ENCODE measurements at places on chromosomes 7 and 10.

GRCh38 chr7:365593-365992, 75.6 kb downstream of the FOXL3 start:
- DNase-seq = no peak

DNA sequence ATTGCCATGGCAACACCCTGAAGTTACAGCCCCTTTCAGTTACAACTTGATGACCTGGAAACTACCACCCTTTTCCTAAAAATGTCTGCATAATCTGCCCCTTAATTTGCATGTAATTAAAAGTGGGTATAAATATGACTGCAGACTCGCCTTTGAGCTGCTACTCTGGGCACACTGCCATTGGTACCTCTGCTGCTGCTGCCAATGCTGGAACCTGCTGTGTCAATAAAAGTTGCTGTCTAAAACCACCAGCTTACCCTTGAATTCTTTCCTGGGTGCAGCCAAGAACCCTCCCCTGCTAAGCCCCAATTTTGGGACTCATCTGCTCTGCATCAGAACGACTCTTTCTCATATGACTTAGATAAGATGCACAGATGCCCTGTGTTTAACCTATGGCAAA, 10.2 kb upstream of the FRA10AC1 start:
- DNase-seq = no peak

GRCh38 chr10:131775833-131776232, 125.0 kb upstream of the PPP2R2D start:
- no peak for DNase-seq

DNA sequence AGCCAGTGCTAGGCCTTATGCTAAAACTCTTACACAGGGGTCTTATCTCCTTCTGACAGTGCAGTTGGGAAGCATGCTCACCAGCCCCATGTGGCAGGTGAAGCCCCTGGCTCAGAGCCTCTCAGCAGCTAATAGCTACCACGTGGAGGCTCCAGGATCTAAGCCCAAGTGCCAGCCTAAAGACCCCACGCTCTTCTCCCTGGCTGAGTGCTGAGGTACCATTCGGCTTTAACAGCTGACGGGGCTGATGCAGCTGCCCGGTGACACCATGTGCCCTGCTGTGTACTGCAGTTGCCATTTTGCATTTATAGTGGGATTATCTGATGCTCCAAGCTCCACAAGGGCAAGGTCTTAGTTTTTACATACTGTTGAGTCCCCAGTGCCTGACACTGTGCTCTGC, 515.7 kb upstream of the GALNT17 start:
- no peak for DNase-seq

- no peak for DNase-seq
Observed at GRCh38 chr10:6912929-6913328, 332.9 kb upstream of the PRKCQ start.

DNA sequence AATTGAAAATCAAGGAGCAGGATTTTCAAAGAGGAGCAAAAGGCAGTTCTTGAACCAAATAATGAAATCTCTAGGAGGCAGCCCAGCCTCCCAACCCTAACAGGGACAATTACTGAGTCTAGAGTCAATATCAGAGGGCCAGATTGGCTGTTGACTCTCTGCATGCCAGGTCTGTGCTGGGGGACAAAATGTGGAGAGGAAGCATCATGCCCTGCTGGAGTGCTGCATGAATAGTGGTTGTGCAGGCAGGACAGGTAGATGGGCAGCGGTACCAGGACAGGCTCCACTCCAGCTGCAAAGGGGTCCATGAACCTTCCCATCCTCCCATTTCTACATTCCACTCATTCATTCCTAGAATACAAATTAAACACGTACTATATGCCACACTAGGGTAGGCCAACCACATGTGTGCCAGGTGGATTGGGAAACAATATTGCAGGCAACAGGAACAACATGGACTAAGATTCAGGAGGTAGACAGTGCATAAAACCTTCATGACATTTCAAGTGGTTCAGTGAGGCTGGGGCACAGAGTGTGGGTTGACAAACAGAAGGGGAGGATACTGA, 30.4 kb upstream of the MAT1A start:
- DNase-seq = no peak

GRCh38 chr10:74650613-74651012, 175.8 kb upstream of the KAT6B start:
- DNase-seq = no peak

Data from stimulated activated CD4-positive, alpha-beta T cell treated with anti-CD3 and anti-CD28 coated beads, TNF-alpha, amount 100 ng/mL, for 1 hour (primary cell).